ENCODE measurements at places on chromosomes 16 and 17.

- no peak for DNase-seq
- H3K27ac ChIP-seq: no peak overlapping the region
- no peaks in the 10 kb centered on the region for H3K36me3 ChIP-seq
- H3K4me3 ChIP-seq: no peak overlapping the region
- H3K4me1 ChIP-seq: no peaks in the 10 kb centered on the region
- no peaks in the 10 kb centered on the region for H3K27me3 ChIP-seq
These were observed 40.4 kb downstream of the B9D1 start for GRCh38 chr17:19322129-19322505.

DNA sequence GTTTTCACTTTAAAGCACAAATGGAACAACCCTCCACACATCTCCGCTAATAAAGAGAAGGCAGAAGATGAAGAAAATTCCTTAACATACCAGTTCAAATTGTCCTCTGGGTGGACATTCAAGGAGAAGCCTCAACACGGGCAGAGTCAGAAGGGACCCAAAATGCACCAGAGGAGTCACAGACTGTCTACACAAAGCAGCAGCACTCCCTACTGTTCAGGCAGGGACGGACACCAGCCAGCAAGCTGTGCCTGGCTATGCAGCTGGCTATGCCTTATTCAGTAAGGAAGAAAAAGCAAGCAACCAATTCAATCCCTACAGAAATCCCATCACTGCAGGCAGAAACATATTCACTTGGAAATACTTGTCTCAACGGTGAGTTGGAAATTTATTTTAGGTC, 8.1 kb downstream of the DNAJC7 start:
- no peak overlapping the region for H3K27ac ChIP-seq
- no peaks in the 10 kb centered on the region for H3K27me3 ChIP-seq
- peaks cover 8% of the 10 kb centered on the region for H3K36me3 ChIP-seq
- no peak overlapping the region for H3K4me3 ChIP-seq
- no peaks in the 10 kb centered on the region for H3K4me1 ChIP-seq

DNA sequence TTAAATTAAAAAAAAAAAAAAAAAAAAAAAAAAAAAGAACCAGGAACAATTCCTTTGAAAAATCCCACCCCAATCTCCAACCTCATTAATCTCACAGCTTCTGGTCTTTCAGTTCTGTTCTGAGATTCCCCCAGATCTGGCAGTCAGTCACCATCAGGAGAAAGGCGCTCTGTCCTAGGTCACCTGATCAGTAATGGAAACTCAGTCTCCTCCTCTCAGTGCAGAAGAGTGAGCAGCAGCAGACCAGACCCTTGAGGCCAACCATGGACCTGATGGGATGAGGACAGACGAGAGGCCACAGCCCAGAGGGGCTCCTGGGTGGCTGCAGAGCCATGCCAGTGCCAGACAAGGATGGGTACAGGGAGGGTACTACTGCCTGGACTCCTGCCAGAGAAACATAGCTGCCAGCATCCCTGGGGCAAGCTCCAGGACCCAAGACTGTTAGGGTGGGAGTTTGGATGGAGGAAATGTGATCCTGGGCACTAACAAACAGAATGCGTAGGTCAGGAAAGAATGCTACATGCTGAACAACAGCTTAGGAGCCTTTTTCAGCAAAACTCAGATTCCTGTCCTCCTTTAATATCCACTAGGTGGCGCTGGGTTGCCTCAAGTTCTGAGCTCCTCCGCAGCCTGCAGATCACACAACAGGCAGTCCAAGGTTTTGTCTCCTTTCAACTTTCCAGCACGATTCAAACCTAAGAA, 28.7 kb downstream of the MPG start:
- peak; percentile 34 for DNase-seq
- no peaks in the 10 kb centered on the region for H3K27me3 ChIP-seq
- H3K4me1 ChIP-seq: no peaks in the 10 kb centered on the region

DNA sequence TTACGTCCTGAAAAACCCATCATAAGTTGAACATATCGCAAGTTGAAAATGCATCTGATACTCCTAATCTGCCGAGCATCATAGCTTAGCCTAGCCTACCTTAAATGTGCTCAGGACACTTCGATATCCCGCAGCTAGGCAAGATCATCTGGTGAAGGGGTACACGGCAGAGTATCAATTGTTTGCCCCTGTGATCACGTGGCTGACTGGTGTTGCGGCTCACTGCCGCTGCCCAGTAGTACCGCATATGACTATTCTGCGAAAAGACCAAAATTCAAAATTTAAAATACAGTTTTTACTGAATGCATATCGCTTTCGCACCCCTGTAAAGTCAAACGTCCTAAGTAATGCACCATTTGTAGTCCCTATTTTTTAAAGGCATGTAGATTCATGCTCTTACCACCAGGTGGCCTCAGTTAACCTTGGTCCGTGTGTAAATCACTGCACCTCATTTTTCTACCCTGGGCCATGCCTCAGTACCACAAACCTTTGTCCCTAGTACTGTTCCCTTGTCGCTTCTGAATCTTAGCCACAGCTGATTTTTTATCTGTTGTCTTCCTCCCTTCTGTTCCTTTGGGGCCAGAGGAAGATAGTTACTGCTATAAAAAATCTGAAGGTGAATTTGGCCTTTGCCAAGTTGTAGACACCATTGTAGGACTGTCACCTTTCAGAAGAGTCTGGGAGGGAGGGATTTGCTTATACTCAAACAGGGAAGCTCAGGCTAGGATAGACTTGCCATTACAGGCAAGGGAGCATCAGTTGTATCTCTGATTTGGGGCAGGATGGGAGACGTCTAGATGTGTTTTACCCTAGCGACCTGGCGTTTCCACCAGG, 34.4 kb downstream of the WWP2 start:
- no peaks in the 10 kb centered on the region for H3K27me3 ChIP-seq
- peak; percentile 7 for DNase-seq
- H3K36me3 ChIP-seq: peaks cover 25% of the 10 kb centered on the region
- H3K27ac ChIP-seq: no peak overlapping the region
- H3K4me1 ChIP-seq: no peaks in the 10 kb centered on the region

GRCh38 chr17:32492648-32493289, 6.0 kb downstream of the CDK5R1 start:
- no peaks in the 10 kb centered on the region for H3K27me3 ChIP-seq
- peaks cover 29% of the 10 kb centered on the region for H3K4me1 ChIP-seq
- no peak overlapping the region for H3K4me3 ChIP-seq
- DNase-seq: no peak
- no peak overlapping the region for H3K27ac ChIP-seq

DNA sequence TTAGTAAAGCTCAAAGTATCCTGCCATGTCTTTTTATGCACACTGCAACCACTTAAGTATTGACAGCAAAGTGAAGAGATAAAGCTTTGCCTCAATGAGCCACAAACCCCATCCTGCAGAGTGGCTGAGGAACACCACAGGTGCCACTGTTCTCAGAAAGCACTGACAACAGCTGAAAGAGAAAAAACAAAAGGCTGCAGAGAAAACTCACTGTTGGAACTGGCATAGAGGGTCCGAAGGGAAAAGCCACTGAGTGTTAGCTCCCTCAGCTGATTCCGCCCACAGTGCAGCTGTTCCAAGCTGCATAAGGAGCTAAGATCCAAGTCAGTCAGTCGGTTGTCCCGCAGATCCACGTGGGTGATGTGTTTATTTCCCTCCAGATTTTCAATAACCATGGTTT, 48.3 kb downstream of the PHLPP2 start:
- peaks cover 40% of the 10 kb centered on the region for H3K36me3 ChIP-seq
- H3K4me1 ChIP-seq: no peaks in the 10 kb centered on the region
- DNase-seq: no peak
- H3K27me3 ChIP-seq: no peaks in the 10 kb centered on the region

DNA sequence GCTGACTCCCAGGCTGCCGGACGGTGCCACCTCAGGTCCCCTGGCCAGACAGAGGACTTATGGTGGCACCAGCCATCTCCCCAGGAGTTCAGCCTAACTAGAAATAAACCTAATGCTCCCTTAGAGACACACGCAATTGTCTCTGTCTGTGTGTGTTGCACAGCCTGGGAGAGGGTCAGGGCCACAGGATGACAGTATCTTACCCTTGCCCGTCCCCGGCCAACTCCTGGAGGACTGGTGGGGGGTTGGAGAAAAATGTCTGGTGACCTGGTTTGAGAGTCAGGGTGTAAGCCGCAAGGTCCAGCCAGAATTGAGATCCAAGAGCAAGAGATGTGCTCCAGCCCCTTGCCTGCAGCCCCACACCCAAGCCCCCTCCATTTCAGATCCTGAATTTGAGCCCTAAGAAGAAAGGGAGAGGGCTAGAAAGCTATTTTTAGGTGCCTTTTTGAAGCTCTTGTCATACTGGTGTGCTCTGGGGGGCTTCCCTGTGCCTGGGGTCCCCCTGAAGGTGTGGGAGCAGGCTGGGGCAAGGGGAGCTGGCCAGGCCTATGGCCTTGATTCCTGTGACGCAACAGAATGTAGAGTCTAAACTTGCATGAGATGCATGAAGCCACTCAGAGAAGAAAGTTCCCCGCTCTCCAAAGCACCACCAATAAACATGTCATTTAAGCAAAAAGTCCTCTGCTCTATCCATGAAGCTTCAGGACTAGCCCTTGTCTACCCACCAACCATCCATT, 12.9 kb downstream of the ZNF319 start:
- H3K36me3 ChIP-seq: no peaks in the 10 kb centered on the region
- H3K4me3 ChIP-seq: no peak overlapping the region
- DNase-seq: no peak
- no peaks in the 10 kb centered on the region for H3K27me3 ChIP-seq
- peaks cover 18% of the 10 kb centered on the region for H3K4me1 ChIP-seq

- no peaks in the 10 kb centered on the region for H3K27me3 ChIP-seq
- peak overlapping the region; percentile 24 for H3K27ac ChIP-seq
- no peak for DNase-seq
- no peaks in the 10 kb centered on the region for H3K36me3 ChIP-seq
These were observed 71.4 kb downstream of the GNAO1 start for GRCh38 chr16:56262551-56263245.

GRCh38 chr16:27220120-27220519, 16.8 kb downstream of the KDM8 start:
- DNase-seq: no peak
- no peaks in the 10 kb centered on the region for H3K27me3 ChIP-seq
- H3K36me3 ChIP-seq: peaks cover 15% of the 10 kb centered on the region

GRCh38 chr16:89031715-89032659, 55.0 kb upstream of the CBFA2T3 start:
- no peaks in the 10 kb centered on the region for H3K36me3 ChIP-seq
- H3K27me3 ChIP-seq: no peaks in the 10 kb centered on the region
- peak overlapping the region; percentile 23 for H3K4me3 ChIP-seq
- H3K4me1 ChIP-seq: peaks cover 24% of the 10 kb centered on the region

GRCh38 chr17:80925688-80926335, 65.8 kb upstream of the CHMP6 start:
- no peak for DNase-seq
- H3K4me3 ChIP-seq: no peak overlapping the region
- H3K27me3 ChIP-seq: no peaks in the 10 kb centered on the region
- no peak overlapping the region for H3K27ac ChIP-seq
- no peaks in the 10 kb centered on the region for H3K4me1 ChIP-seq
- H3K36me3 ChIP-seq: peaks cover 50% of the 10 kb centered on the region

GRCh38 chr16:57723170-57723569, 12.4 kb upstream of the KATNB1 start:
- no peaks in the 10 kb centered on the region for H3K27me3 ChIP-seq
- H3K27ac ChIP-seq: no peak overlapping the region
- no peak for DNase-seq
- H3K4me3 ChIP-seq: no peak overlapping the region

- H3K4me3 ChIP-seq: no peak overlapping the region
- no peaks in the 10 kb centered on the region for H3K27me3 ChIP-seq
- H3K27ac ChIP-seq: no peak overlapping the region
- DNase-seq: no peak
- H3K4me1 ChIP-seq: no peaks in the 10 kb centered on the region
- no peaks in the 10 kb centered on the region for H3K36me3 ChIP-seq
These were observed 117.4 kb downstream of the SOX9 start for GRCh38 chr17:72238157-72238673.

GRCh38 chr17:68544111-68544915, 32.1 kb downstream of the PRKAR1A start:
- no peak overlapping the region for H3K4me3 ChIP-seq
- no peaks in the 10 kb centered on the region for H3K27me3 ChIP-seq
- H3K4me1 ChIP-seq: no peaks in the 10 kb centered on the region

DNA sequence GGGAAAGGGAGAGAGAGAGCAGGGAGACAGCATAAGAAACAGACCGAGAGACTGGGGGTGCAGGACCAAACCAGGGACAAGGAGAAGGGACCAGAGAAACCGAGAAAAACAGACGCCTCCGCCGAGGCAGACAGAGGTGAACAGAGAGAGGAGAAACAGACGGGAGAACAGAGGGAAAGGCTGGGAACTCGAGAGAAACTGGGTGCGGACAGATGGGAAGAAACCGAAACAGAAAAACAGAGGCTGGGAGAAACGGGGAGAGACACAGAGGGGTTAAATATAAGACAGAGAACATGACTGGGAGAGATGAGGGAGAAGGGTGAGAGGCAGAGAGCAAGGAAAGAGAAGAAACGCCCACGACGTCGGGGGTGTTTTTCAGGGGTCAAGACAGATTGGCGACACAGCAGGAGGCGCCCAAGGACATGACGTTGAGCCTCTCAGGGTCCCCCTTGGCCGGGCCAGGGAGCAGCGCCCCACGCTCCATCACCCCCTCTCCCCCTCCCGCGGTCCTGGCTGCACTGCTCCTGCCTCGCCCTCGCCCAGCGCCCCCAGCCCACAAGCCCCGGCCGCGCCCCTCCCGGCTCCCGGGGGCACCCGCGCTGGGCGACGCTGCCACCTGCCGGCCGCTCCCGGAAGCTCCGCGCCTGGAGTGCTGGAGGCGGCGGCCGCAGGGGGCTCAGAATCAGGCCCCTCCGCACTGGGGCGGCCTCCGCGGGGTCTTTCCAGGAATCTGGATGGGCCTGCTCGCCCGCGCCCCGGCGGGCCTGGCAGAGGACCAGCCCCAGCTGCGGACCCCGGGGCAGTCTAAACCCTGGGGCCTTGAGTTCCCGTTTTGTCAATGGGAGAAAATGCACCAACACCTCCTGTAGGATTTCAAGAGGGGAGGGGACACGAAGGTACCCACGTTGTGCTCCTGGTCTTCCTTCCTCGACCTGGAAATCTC, 1.3 kb upstream of the TMEM92 start:
- H3K27me3 ChIP-seq: peaks cover 14% of the 10 kb centered on the region
- H3K27ac ChIP-seq: no peak overlapping the region
- H3K4me1 ChIP-seq: peaks cover 8% of the 10 kb centered on the region
- H3K36me3 ChIP-seq: no peaks in the 10 kb centered on the region

DNA sequence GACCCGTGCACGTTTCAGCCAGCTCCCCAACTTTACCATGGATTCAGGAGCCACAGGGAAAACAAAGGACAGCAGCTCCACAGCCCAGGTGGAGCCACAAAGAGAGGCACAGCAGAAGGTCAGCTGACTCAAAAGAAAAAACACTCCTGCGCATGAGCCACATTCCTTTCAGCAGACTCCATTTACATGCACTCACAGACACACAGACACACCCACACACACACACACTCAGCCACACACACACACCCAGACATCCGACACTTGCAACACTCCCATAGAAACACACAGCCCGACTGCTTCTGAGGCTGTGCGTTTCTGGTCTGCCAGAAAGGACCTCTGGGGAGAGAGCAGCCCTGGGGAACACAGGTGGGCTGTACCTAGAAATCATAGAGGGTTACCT, 2335.5 kb downstream of the TP53TG3F start:
- no peak overlapping the region for H3K27ac ChIP-seq
- H3K4me3 ChIP-seq: no peak overlapping the region
- DNase-seq: no peak
- H3K27me3 ChIP-seq: no peaks in the 10 kb centered on the region
- no peaks in the 10 kb centered on the region for H3K36me3 ChIP-seq

- H3K27ac ChIP-seq: no peak overlapping the region
- peaks cover 3% of the 10 kb centered on the region for H3K4me1 ChIP-seq
- no peak for DNase-seq
- H3K4me3 ChIP-seq: no peak overlapping the region
- H3K27me3 ChIP-seq: no peaks in the 10 kb centered on the region
- no peaks in the 10 kb centered on the region for H3K36me3 ChIP-seq
These were observed 41.7 kb downstream of the SRL start for GRCh38 chr16:4200000-4200780.
